ENCODE measurements at places on chromosomes 6 and 20. TPM values are rescaled to one million over a fixed set of nuclear protein-coding genes. Genes with fewer than 3 reads are reported as not detected.

GRCh38 chr20:9028419-9028818, 40.5 kb upstream of the PLCB4 start:
- DNase-seq, result no peak

Gene NKAPL
- polyA plus RNA-seq, result 1.5 TPM

Gene C6orf141
- polyA plus RNA-seq, result 2.0 TPM

Gene SAYSD1
- 12.5 TPM for polyA plus RNA-seq

- DNase-seq, result no peak
Observed at GRCh38 chr6:144055121-144055931, 40.0 kb downstream of the SF3B5 start.

DNA sequence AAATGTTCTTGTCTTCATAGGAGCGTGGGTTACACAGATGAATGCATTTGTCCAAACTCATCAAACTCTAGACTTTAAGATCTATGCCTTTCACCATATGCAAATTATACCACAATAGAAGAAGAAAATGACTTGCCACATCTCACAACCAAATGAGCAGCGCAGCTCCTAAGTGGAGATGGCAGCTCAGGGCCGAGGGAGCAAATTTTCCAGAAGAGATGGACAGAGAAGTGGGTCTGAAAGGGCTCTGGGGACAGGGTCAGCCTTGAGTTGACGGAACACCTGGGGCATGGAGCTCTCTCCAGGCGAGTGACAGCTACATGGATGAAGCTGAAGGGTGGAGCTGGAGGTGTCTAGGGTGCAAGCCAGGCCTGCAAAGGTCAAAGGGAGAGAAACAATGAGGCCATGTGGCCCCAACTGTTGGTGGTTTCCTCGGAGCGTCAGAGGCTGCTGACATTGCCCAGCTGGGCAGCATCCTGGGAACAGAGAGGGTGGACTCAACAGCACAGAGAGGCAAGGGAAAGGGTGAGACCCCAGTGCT, 228.3 kb downstream of the NRN1 start:
- no peak for DNase-seq

Gene CAGE1
- polyA plus RNA-seq, result not detected

- no peak for DNase-seq
Observed at GRCh38 chr20:24049081-24049480, 60.5 kb upstream of the GGTLC1 start.

DNA sequence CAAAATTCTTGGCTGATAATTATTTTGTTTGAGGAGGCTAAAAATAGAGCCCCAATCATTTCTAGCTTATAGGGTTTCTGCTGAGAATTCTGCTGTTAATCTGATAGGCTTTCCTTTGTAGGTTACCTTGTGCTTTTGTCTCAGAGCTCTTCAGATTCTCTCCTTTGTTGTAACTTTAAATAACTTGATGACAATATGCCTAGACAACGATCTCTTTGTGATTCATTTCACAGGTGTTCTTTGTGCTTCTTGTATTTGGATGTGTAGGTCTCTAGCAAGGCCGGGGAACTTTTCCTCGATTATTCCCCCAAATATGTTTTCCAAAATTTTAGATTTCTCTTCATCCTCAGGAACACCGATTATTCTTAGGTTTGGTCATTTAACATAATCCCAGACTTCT, 376.5 kb upstream of the MAN1A1 start:
- no peak for DNase-seq

GRCh38 chr6:134029495-134030455, 22.6 kb downstream of the SLC2A12 start:
- no peak for DNase-seq

- DNase-seq, result no peak
Observed at GRCh38 chr6:157322792-157323254, 496 bp downstream of the TMEM242 start.

- no peak for DNase-seq
Observed at GRCh38 chr6:155861821-155862220, 406.2 kb upstream of the NOX3 start.

Measured in muscle of arm (tissue), 14 donors.